ENCODE measurements at places on chromosomes 2 and 18.
A peak's percentile ranks its signal among the peaks of the same experiment; 100 is the strongest.

DNA sequence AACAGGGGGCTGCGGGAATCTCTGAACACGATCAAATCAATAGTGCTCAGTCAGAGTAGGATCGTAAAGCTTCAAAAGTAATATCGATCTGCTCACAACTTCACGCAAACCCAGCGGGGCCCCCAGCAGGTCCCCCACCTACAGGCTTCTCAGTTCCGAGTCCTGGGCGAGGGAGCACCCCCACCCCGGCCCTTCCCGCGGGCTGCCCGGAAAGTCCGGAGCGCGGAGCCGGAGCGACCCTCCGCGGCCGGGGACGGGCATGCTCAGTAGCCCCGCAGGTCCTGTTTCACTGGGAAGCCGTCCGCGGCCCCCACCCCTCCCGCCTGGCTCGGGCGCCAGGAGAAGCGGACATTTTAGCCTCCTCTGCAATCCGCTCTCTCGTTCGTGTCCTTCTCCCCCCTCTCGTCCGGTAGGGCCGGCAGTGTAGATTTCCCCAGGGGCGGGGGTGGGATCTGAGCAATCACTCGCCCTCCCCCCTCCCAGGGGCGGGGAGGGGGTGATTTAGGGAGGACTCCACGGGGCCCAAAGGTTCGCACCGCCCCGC, 3.3 kb upstream of the SPRED2 start:
- peak; percentile 50 for DNase-seq

- DNase-seq: no peak
These were observed 498.8 kb upstream of the TCF4 start for GRCh38 chr18:56086786-56087185.

DNA sequence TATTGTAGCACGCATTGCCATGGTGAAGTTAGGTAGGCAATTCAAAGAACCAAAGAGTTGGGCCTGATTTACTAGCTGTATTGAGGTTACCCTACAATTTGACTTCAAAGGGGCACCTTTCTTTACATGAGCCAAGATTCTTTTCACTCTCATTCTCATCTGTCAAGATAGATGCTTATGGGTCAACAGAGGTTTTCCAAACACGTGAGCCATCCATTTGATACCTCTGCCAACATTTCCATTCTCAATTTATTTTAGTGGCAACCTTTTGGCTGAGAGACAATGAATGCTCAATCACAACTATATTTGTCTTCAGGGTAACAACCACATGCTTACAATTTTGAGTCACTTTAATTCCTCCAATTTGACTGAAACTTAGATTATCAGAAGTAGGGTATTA, 370.6 kb upstream of the CDH20 start:
- no peak for DNase-seq

- no peak for DNase-seq
These were observed 150.6 kb downstream of the RIF1 start for GRCh38 chr2:151560289-151560688.

DNA sequence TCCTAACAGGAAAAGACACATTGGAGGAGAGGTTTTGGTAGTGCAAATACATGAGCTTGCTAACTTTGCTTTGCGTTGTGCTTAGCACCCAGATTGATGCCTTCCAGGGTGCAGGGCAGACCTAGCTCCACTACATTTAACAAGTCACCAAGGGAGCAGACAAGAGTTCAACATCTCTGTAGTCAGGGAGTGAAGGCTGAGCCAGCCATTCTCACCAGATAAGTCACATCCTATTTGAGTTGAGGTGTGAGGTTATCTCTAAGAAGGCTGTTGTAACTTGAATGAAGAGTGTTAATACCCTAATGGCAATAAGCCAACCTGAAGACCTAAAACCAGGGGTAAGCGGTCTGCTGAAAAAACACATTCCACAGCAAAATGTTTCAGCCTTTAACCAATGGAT, 69.6 kb upstream of the DSEL start:
- DNase-seq: no peak

All from AG04449 (cell line).